ENCODE measurements at places on chromosomes 5 and 9. TPM values are rescaled to one million over a fixed set of nuclear protein-coding genes. Genes with fewer than 3 reads are reported as not detected.

Gene GPX8
- 0.33 TPM for total RNA-seq

Gene HTR4
- not detected for total RNA-seq

Gene NEURL1B
- 0.11 TPM for total RNA-seq

Gene NUTM2F
- total RNA-seq: 0.07 TPM

Gene EFNA5
- not detected for total RNA-seq

Gene ACTBL2
- total RNA-seq: not detected

All from HepG2 (cell line).